Stomach (tissue), 19 donors: ENCODE measurements at places on chromosomes 1 and 21.

DNA sequence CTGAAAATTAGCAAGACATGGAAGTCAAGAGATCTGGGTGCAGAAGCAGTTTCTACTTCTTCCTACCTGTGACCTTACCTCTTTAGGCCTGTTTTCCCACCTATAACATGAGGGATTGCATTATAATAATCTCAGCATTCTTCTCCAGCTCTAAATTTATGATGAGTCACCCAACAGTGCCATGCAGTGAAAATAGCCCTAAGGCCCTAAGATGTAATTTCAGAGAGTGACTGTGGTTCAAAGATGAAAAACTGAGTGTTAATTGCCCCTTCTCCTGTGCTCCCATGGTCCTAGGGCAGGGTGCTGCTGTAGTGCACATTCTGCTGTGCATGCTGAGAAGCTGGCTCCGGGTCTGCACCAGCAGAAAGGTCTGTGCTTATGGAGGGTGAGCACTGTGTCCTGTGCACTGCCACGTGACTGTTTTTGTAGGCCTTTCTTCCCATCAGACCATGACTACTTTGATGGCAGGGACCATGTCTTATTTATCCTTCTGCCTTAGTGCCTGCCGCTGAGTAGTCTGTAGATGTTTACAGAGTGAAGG, 29.7 kb downstream of the JUN start:
- no peak for DNase-seq

- DNase-seq, result no peak
These were observed 233.1 kb downstream of the HHIPL2 start for GRCh38 chr1:222314839-222315238.

GRCh38 chr1:107501081-107501605, 360.3 kb downstream of the NTNG1 start:
- DNase-seq, result no peak

DNA sequence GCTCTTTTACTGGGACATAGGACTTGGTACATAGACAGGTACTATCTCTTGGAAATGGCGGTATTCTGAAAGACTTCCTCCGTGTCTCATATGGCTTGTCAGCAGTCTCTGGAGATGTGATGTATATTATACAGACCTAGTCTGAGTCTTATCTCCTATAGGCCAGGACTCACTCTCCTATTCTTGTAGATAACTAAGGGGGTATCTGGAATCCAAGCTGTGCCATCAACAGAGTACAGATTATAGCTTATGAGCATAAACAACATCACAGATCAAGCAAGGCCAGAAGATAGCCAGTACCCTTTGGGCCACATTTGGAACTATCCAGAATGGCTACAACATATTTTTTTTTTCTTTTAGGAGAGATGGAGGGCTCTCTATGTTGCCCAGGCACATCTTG, 16.1 kb upstream of the RIMKLA start:
- DNase-seq, result no peak

GRCh38 chr1:8670371-8670818, 147.0 kb downstream of the RERE start:
- DNase-seq, result no peak

- no peak for DNase-seq
These were observed 16.4 kb upstream of the RNF186 start for GRCh38 chr1:19831441-19831840.

- peak; percentile 68 for DNase-seq
These were observed 25.9 kb downstream of the CACHD1 start for GRCh38 chr1:64495878-64496277.

DNA sequence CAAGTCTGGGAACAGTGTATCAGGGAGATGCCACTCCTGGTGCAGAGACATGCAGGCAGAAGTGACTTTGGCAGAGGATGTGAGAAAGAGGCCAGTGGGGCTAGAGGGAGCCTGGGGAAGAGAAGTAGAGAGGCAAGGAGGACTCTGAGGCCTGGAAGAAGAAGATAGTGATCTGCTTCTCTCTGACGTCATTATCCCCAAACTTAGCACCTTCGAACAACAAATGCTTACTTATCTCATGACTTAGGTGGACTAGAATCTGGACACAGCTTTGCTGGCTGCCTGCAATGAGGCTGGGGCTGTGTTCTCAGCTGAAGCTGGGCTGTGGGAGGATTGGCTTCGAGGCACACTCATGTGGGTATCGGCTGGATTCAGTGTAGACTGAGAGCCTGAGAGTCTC, 44.5 kb upstream of the ZNF678 start:
- DNase-seq, result no peak

GRCh38 chr1:25906644-25907300, 553 bp upstream of the STMN1 start:
- peak; percentile 82 for DNase-seq

DNA sequence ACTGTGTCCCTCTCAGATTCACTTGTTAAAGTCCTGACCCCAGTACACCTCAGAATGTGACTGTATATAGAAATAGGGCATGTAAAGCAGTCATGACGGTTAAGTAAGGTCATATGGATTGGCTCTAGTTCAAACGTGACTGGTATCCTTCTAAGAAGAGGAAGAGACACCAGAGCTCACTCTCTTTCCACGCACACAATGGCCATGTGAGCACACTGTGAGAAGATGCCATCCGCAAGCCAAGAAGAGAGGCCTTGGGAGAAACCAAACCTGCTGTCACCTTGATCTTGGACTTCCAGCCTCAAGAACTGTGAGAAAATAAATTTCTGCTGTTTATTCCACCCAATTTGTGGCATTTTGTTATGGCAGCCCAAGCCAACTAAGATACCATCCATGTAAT, 56.8 kb upstream of the IRF2BP2 start:
- DNase-seq, result no peak

- no peak for DNase-seq
These were observed 2.7 kb upstream of the PTPN22 start for GRCh38 chr1:113874012-113874879.

- no peak for DNase-seq
These were observed 19.8 kb downstream of the LDLRAD1 start for GRCh38 chr1:53998223-53998622.

DNA sequence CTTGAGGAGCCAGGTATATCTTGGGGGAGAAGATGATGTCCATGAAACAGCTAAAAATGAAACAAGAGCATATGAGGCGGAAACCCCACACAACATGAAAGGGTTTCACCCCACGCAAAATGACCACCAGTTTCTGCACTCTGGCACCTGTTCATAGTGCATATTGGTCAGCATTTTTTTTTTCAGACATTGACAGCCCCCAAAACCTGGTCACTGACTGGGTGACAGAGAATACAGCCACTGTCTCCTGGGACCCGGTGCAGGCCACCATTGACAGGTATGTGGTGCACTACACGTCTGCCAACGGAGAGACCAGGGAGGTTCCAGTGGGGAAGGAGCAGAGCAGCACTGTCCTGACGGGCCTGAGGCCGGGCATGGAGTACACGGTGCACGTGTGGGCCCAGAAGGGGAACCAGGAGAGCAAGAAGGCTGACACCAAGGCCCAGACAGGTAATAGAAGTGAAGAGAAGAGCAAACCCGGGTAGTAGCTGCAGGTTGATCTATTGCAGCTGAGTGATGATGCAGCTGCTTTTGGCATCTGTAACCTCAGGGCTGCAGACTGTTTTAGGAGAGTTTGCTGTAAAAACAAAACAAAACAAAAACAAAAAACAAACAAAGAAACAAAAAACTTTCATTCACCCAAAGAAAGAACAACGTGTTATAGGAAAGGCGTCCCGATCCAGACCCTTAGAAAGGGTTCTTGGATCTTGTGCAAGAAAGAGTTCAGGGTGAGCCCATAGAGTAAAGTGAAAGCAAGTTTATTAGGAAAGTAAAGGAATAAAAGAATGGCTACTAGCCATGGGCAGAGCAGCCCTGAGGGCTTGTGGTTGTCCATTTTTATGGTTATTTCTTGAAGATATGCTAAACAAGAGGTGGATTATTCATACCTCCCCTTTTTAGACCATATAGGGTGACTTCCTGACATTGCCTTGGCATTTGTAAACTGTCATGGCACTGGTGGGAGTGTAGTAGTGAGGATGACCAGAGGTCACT, 51.0 kb downstream of the TNN start:
- DNase-seq, result no peak

GRCh38 chr1:12021616-12022015, 2.3 kb downstream of the MIIP start:
- DNase-seq, result no peak

GRCh38 chr1:58443986-58444868, 102.3 kb downstream of the OMA1 start:
- no peak for DNase-seq

DNA sequence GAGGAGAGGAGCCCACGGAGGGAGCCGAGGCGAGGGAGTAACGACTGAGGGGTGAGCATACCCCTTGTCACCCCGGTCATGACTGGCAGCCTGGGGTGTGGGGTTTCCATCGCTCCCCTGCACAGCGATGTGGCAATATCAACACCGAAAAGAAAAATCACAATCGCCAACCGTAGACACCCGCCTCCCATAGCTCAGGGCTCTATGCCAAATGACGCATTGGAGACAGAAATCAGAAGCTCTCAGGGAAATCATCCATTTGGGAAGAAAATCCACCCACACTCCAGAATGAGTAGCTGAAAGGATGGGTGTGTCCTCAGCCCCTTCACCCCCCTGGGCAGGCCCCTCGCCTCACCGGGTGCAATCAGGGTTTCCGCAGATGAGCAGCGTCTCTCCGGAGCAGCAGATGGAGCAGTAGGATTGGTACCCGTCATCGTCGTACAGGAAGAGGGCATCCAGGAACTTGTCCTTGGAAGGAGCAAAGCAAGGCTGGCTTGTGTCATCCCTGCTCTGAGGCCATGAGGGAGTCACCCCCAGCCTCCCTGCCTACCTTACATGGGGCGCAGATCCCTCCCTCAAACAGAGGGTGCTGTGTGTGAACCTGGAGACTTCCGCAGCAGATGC, 2.5 kb downstream of the DNMT3L start:
- DNase-seq, result peak; percentile 1

- DNase-seq, result no peak
These were observed 21.6 kb downstream of the PLA2G2A start for GRCh38 chr1:19957779-19958178.

DNA sequence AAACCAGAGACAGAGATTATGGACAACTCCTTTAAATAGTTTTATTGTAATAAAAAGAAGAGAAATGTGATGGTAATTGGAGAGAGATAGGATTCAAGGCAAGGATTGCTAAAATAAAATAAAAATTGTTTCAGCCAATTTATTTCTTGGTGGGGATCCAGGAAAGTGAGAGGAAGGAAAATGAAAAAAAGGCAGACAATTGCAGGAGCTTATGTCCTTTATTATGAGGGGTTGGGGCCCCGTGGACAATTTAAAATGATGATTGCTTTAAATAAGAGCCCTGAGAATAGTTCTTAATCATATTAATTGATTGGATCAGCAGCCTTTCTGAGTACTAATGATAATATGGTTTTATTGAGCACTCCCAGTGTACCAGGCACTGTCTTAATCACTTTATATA, 40.2 kb downstream of the RGS2 start:
- no peak for DNase-seq

- no peak for DNase-seq
These were observed 14.9 kb upstream of the CD101 start for GRCh38 chr1:116986421-116987255.

DNA sequence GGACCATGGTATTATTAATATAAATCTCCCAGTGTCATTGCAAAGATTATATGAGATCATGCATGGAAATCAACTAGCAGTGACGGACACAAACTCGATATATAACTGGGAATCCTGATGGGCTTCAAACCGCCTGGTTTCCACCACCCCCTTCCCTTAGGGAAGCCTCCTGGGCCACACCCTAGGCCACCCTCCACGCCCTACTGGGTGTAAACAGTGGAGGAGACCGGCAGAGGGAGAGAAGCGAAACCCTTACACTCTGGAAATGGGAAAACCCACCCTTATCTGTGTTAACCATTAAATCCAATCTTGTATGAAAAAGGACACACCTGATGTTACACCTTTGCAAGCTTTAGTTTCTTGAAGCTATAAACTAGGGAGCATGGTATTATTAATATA, 595 bp upstream of the ZNHIT6 start:
- peak; percentile 69 for DNase-seq

- DNase-seq, result no peak
These were observed 2.3 kb downstream of the COX20 start for GRCh38 chr1:244837597-244838258.

DNA sequence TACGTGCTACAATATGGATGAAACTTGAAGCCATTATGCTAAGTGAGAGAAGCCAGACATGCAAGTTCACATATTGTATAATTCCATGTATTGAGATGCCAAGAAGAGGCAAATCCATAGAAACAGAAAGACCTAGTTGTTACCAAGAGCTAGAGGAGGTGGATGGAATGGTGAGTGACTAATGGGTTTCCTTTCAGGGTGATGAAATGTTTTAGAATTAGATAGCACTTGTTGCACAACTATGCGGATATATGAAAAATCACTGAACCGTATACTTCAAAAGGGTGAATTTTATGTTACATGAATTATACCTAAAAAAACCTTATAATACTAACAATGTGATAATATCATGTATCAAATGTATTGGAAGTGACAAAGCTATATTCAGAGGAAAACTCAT, 18.1 kb downstream of the EPHA10 start:
- DNase-seq, result no peak

- DNase-seq, result no peak
These were observed 4.5 kb downstream of the CFHR3 start for GRCh38 chr1:196779093-196779492.

DNA sequence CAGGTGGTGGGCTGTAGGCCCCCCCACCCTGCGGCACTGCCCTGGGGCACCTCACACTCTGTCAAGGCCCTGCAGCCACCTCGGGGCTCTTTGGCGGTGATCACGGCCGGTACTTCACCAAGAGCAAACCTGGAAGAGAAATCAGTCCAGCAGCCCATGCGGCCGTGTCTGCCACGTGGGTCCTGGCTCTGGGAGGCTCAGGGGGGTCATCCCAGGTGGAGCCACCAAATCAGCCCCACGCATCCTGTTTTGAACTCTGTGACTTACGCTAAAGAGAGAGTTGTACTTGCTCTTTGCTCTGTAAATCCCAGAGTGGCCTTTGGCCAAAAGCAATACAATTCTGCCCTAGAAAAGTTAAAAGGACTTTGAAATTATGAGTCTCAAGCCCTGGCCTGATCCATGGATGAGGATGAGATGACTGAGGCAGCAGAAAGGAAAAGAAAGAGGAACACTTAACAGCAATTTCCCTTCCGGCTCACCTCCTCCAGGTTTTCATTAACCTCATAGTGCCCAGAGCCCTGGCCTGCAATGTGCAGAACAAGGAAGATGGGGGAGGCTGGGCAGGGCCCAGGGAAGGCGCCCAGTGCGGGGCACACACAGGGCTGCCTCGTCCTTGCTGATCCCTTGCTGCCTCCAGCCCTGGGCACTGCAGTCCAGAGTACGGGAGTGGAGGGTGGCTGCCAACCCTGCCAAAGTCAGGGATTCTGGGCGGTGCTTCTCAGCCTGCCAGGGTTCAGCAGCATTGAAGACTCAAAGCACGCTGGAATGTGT, 337.0 kb downstream of the MATN1 start:
- DNase-seq, result no peak

- no peak for DNase-seq
These were observed 821 bp downstream of the MASP2 start for GRCh38 chr1:11046270-11046566.

GRCh38 chr1:42947965-42948732, 10.5 kb downstream of the SLC2A1 start:
- no peak for DNase-seq

GRCh38 chr1:4702932-4703331, 48.5 kb downstream of the AJAP1 start:
- DNase-seq, result no peak

- no peak for DNase-seq
These were observed 943 bp downstream of the SEMA6C start for GRCh38 chr1:151145304-151146071.

- DNase-seq, result no peak
These were observed 21.7 kb downstream of the GLRX2 start for GRCh38 chr1:193083365-193084088.
